ENCODE measurements at places on chromosomes 16 and 17.

- no peak for ATAC-seq
Measured at GRCh38 chr17:59377410-59377809, 46.0 kb downstream of the YPEL2 start.

GRCh38 chr16:71273384-71273783 is 15.8 kb downstream of the CMTR2 start:
- ATAC-seq = no peak

DNA sequence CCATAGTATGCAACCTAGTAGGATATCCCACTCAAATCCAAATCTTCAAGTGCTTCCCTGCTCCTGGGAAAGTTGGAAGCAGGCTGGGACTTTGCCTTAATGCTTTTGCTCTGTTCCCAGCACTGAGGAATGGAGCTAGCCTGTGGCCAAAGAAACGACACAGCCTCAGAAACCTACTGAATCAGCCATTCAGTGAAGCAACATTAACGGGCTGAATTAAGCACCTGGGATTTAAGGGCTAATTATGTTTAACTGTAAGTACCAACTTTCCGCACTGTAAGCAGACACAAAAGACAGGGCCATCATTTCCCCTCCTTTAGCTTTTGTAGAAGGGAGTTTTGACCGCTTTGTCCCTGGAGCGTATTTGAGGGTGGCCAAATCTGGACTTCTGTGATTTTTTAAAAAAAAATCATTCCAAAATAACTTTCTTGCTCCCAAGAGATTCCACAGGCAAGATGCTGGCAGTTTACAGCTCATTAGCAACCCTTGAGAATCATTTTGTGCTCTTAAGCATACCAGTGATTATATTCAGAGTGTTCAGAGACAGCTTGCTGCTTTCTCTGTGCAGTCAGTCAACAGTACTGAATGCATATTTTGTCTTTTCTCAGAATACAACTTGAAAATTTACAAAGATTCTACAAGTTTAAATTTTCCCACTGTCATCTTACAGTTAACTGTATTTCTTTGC is 17.6 kb upstream of the NOL11 start:
- no peak for ATAC-seq

GRCh38 chr16:7270823-7271222 is 61.8 kb upstream of the RBFOX1 start:
- no peak for ATAC-seq

DNA sequence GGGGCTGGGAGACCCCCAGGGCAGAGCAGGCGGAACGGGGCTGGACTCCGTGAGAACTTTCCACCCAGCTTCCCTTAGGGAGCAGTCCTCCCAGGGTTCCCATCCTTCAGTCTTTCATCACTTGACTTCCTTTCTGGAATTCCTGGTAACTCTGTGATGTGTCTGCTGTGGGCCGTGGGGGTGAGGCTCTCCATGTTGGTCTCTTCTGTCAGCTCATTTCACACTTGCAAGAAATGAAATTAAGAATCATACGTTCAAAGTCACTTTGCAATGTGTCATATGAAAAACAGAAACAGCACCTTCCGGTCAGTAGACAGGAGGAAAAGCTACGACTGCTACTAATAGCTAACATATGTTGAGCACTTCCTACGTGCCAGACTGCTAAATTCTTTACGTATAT is 5.4 kb upstream of the BBS2 start:
- peak; percentile 70 for ATAC-seq

DNA sequence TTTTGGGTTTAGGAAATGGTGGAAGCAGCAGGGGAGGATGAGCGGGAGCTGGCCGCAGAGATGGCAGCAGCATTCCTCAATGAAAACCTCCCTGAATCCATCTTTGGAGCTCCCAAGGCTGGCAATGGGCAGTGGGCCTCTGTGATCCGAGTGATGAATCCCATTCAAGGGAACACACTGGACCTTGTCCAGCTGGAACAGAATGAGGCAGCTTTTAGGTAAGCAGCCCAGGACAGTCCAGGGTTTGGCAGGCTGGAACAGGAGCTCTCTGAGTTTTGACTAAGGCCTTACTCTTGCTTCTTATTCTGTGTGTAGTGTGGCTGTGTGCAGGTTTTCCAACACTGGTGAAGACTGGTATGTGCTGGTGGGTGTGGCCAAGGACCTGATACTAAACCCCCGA is 41.4 kb downstream of the SF3B3 start:
- no peak for ATAC-seq
